Activated CD4-positive, CD25-positive, alpha-beta regulatory T cell treated with anti-CD3 and anti-CD28 coated beads, Interleukin-2, amount 50 U/mL, for 72 hours (primary cell): ENCODE measurements at places on chromosomes 5 and 9.

GRCh38 chr5:174699131-174699530 lies 25.3 kb upstream of the MSX2 start:
- DNase-seq, result no peak

DNA sequence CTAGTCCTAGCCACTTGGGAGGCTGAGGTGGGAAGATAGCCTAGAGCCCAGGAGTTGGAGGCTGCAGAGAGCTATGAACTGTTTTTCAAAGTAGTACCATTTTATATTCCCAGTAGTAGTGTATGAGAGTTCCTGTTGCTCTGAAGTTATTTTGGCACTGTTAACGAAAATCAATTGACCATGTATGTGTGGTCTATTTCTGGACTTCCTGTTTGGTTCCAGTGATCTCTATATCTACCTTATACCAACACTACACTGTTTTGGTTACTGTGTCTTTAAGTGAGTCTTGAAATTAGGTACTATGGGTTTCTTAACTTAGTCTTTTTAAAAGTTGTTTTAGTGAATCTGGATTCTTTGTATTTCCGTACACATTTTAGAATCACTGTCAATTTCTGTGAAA lies 13.6 kb downstream of the SLF1 start:
- DNase-seq, result no peak

- DNase-seq, result no peak
Measured at GRCh38 chr9:125561509-125562148, 145.4 kb downstream of the MAPKAP1 start.

- DNase-seq, result no peak
Measured at GRCh38 chr5:145855763-145856267, 17.0 kb downstream of the GRXCR2 start.

GRCh38 chr9:106288689-106289088 lies 574.3 kb upstream of the ZNF462 start:
- DNase-seq, result no peak

DNA sequence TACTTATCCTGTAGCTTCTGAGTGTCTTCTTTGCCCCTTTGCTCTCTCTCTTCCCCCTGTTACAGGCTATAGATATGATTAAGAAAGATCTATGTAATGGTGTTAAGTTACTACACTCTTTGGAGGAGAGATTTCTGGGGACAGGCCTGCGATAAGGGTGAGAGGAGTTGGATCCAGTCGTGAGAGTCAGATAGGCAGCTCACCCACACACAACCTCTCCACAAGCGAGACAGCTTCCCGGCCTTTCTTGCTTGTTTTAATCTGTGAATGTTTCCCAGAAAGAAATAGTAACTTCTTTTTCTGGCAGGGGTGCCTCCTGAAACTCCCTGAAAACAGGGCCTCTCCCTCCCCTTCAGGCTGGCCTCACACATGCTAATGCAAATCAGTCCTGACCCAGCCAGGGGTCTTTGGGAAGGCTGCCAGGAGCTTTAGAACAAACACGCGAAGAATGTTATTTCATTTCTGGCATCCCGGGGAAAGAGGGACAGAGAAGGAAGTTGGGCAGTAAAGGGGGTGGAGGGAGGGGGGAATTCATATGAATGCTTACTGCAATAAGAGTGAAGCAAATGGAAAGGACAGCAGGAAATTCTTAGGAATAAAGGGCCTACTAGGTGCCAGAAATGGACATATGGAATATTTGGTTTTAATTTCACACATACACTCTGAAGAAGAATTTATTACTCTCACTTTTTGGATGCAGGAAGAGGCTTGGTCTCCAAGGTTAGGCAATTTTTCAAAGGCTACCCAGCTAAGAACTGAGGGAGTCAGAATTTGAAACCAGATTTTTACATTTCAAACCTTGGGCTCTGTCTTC lies 215.8 kb upstream of the TRIM32 start:
- no peak for DNase-seq

- DNase-seq, result no peak
Measured at GRCh38 chr9:16619914-16620520, 250.5 kb downstream of the BNC2 start.

DNA sequence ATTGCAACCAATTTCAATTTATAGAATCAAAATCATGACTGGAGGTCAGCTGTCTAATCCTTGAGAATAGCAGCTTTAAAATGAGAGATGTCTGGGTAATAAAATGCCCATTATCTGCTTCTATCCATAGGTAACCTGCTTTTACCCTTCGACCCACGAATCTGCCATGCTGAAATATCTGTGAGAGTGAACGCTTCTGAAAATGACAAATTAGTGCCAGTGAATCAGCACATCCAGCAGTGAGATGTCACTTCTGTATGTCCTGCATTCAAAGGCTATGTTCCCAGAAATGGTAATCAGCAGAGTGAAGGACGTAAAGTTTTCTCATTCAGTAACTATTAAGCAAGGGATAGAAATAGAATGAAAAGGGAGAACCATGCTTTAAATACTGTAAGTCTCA lies 532.4 kb upstream of the ITGA1 start:
- no peak for DNase-seq

- DNase-seq, result no peak
Measured at GRCh38 chr5:36530215-36530614, 76.2 kb upstream of the SLC1A3 start.
